NCI-H69 (cell line): ENCODE measurements at places on chromosomes 1 and 21.
A peak's percentile ranks its signal among the peaks of the same experiment; 100 is the strongest.

DNA sequence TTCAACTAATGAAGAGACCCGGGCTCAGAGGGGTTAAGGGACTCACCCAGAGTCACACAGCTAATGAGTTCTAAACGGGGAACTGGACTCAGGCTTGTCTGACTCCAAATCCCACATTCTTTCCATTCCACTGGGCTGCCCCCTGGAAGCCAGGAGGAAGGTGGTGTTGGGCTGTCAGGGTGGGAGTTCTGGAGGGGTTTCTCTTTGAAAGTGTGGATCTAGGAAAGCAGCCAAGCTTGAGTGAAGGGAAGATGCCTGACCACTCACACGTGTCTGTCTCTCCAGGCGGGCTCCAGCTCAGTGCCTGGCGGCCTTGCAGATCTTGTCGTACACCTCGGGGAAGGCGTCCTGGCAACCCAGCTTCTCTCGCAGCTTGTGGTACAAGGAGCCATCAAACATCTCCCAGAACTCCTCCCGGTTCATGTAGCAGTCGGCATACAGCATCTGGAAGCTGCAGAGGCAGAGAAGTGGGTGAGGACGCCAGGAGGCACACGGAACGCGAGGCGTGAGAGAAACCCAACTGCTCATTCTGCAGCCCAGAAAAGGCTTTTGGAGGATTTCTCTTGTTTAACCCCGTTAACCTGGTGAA is 35.0 kb downstream of the DHCR24 start:
- DNase-seq, result no peak

- no peak for DNase-seq
Measured at GRCh38 chr1:206512851-206513180, 5.5 kb downstream of the RASSF5 start.

- no peak for DNase-seq
Measured at GRCh38 chr1:234331507-234331906, 41.7 kb upstream of the COA6 start.

GRCh38 chr1:232062967-232063366 is 436.4 kb downstream of the DISC1 start:
- no peak for DNase-seq

- no peak for DNase-seq
Measured at GRCh38 chr1:45952072-45952471, 148.7 kb downstream of the MAST2 start.

DNA sequence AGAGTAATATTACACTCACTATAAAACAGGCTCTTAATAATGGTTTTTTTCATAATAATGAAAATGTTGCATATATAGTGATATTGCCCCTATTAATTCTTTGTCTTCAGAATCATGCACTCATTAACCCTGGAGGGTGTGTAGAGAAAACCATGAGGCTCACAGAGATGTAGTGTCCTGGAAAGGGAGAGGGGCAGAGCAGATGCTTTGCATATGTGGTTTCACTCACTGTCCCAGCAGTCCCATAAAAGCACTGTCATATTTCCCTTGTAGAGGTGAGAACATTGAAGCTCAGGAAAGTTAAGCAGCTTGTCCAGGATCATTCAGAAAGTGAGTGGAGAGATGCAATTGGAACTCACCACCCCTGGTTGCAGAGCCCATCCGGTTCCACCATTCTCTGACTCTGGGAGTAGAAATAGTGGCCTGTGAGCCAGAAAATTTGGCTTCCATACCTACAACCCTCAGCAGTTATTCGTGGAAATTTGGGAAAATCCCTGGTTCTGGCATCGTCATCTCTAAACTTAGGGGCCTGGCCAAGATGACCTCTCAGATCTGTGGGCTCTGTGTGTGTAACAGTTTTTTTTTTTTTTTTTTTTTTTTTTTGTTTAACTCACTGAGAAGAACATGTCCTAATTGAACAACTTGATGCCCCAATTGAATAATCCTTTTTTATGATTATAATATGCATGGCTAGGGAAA is 86.4 kb downstream of the RGL1 start:
- no peak for DNase-seq

GRCh38 chr1:245874942-245875580 is 632.0 kb downstream of the SMYD3 start:
- peak; percentile 97 for DNase-seq

DNA sequence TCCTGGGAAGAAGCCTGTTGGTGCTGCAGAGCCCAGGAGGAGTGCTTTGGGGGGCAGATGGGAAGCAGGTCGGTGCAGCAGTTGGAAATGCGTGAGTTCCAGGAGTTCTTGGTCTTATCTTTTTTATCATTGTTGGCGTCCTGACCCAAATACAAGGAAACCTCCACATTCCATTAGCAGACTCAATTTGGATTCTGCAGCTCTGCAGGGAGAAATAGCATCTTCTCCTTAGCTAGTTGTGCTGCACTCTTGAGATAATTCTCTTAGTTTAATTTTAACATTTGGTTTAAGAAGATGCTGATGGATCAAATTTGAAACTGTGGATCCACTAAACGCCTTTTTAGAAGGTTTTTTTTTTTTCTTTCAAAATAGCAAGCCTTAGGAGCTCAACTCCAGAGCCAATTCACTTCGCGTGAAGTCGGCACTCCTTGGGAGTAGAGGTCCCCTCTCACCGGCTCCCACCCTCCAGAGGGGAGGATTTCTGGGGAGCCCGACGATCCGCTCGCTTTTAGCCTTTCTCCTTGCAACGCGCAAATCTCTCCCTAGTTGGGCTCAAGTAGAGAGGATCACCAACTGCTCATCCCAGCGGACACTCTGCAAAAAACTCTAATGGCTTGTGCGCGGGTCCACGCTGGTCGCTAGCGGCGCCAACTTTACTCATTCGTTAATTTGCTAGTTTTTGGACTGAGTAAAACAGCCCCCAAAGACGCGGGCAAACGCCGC is 1.3 kb downstream of the PLD5 start:
- no peak for DNase-seq

- peak; percentile 63 for DNase-seq
Measured at GRCh38 chr21:34596561-34597271, 18.2 kb downstream of the RCAN1 start.

GRCh38 chr1:228410015-228410414 is 3.4 kb upstream of the TRIM11 start:
- no peak for DNase-seq

DNA sequence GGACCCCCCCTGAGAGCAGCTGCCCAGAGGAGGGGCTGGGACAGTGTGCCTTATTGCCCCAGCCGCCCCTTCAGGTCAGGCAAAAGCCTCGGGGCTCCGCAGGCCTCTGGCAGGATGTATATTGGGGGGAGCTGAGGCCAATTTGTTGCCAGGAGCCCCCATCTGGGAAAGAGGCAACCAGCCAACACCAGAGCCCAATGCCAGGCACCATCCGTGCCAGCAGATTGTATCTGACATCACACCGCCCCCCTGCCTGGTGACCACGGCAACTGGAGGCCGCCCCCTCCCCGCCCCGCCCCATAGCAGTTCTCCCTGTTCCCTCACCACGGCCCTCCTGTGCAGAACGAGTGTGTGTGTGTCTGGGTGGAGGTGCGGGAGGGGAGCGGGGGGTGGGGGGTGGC is 3.6 kb upstream of the PLEKHG5 start:
- DNase-seq, result peak; percentile 88

DNA sequence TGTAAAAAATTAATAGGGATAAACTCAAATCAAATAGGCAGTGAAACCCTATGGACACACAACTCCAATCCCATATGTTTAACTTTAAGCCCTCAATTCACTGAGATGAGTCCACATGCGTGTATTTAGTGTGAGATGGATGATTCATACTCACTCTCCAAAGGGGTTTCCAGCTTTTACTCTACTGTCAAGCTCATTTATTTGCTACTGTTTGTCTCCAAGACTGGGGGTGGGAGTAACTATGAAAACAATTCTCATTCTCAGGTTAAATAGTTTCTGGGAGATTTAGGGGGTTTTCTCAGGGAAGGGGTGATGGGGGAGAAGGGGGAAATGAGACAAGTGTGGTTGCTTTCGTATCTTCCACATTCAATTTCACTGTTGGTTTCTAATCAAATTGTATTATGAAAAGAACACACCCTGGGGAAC is 2.7 kb downstream of the RAB29 start:
- DNase-seq, result no peak

DNA sequence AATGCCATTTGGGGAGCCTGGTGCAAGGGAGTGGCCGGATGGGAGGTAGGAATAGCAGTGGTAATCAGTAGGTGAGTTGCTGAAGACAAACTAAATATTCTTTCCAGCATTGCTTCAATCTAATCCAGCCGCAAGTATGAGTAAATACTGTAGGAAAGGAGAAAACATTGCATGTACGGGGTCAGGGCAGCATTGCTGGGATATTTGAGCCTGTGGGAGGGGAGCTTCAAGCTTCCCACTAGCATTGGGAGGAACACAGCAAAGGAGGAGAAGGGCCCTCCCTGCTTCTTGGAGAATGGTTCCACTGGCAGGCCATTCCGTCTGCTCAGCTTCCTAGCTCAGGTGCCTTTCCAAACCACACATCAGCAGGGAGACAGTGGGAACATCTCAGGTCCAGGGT is 15.2 kb downstream of the CAPN2 start:
- DNase-seq, result no peak

GRCh38 chr1:89843273-89844130 is 22.7 kb downstream of the LRRC8D start:
- DNase-seq, result peak; percentile 81

DNA sequence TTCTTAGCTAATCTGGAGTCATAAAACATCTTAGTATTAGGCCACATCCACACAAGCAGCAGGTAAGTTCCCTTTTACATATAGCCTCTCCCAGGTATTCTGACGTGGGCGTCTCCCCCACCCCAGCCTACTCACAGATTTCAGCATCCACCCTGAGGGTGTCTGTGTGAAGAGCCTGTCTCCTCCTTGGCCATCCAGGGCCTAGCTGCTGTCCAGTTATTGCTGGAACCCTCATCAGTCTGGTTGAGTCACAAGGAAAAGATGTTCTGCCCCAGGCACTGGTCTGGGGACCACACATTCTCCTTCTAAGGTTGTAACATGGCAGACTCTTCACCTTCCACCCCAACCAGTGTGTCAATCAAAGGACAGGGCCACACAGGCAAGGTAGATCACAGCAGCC is 57.6 kb downstream of the ETS2 start:
- no peak for DNase-seq

DNA sequence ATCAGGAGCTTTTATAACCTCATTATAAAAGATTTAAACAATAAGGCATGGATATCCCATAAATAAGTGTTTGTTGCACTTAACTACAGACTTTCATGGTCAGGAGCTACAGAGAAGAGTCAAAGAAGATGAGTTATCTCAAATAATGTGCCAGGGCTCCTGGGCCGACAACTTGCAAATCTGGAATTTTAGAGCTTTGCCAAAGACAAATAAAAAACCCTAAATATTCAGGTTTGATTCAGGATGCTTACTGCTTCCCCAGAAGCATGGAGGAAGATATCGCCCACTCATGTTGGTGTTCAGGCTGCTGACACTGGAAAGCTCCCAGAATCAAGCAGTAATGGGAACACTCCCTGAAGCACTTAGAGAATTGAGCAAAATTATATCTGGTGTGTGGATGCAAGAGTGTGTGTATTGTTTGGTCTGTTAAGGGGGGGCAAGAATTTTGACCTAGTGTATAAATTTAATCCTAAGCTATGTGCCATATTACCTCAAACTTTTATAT is 176.9 kb upstream of the ESRRG start:
- no peak for DNase-seq

GRCh38 chr1:109821221-109821669 is 57.5 kb upstream of the EPS8L3 start:
- no peak for DNase-seq

GRCh38 chr1:40803902-40804301 is 20.3 kb downstream of the KCNQ4 start:
- no peak for DNase-seq

- no peak for DNase-seq
Measured at GRCh38 chr1:22373252-22373651, 78.4 kb upstream of the ZBTB40 start.

GRCh38 chr1:42043182-42043581 is 110.0 kb upstream of the GUCA2B start:
- DNase-seq, result no peak

DNA sequence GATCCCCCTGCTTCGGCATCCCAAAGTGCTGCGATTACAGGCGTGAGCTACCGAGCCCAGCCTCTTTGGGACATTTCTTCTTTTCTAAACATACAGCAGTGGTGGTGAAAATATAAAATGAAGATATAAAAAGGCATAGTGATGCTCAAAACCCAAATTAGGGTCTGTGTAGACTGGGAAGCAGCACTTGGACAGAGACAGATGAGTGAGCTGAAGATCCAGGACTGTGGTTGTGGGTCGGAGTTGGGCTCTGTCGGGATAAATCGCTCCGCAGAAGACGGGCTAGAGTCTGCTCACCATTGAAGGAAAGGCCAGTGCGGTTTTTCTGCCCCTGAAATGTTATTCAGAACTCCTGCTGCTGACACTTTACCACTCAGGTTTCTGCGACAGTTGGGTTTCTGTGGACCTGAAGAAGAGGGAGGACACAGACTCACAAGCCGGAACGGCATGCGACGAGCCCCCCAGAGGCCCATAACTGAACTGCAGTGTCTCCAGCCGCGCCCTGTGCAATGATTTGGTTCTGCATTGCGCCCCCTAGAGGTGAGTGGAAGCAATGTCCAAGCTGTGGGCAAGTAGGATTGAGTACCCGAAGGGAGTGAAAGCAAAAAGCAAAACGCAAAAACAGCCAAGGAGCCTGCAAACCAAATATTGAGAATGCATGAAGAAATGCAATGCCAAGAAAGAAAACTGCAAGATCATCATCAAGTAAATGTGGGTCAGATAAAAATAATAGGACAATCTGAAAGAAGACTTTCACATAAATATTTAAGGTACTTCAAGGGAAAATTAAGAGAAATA is 66.6 kb downstream of the GABPA start:
- DNase-seq, result peak; percentile 91

DNA sequence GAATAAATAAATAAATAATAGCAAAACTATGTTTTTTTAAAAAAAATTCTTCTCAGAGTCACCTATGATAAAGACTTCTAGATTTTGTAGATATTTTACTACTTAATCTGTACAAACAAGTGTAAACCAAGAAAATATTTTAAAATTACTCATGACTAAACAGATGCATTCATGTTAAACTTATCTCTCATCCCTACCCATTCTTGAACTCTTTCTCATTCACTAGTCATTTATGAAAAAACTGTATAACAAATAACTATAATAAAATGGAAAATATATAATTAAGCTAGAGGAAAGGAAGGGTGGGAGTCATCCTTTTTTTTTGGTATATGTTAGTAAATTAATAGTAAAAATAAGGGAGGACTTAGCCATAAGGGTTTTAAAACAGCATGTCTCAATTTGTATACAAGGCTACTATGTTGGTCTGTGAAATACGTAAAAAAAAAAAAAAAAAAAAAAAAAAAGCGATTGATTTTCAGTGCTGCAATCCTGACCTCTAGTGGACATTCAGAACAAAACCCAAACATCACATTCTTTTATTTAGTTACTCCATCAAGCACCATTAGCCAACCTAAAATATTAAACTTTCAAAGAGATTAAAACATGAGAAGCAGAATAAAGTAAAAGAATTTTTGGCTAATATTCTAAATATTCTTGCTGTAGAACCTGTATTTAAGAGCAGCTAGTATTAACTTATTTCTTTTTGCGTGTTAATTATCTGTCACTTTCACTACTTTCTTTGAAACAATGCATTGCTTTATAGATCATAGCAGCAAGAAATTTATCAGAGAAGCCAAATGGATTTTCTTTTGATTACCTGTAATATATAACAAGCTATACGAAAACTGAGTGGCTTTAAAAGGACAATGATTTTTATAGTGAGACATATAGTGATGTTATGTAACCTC is 255.8 kb upstream of the CACYBP start:
- DNase-seq, result peak; percentile 53
